ENCODE measurements at places on chromosomes 2 and 18.

DNA sequence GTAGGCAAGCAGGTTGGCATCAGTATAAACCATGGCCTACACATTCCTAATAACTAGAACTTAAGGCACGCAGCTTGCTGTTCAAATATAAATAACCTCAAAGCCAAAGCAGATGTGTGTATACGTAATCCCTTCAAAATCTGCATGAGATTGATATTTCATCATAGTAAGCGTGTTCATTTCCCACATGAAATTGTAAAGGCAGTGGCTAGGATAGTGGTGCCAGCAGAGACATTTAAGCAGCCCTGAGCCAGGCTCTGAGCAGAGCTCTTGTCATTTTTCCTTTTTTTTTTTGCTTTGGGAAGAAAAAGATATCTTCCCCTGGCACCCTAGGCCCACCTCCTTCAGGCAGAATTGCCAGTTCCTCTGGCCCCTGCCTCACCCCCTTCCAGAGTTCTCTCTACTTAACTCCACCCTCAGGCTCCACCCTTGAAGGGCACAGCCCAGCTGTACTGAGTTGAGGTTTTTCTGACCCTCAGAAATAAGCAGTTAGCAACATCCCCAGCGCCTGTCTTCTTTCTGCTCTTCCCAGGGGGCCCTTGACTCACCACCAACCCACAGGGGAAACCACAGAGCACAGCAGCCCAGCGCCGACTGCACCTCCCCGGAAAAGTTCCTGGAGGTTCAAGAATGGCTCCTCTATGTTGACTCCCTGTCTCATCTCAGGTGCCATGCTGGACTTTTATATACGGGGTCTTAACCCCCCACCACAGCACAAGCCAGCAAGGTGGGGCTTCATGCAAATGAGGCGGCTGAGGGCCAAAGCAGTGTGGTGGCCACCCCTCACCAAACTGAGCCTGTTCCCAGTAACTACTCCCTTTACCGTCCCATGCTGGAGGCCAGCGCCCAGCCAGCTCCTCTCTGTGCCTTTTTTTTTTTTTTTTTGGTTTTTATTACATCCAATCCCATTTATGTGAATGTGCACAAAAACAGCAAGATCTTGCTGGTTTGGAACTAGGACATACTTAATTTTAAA is 84.7 kb downstream of the EHD3 start:
- no peak for DNase-seq

DNA sequence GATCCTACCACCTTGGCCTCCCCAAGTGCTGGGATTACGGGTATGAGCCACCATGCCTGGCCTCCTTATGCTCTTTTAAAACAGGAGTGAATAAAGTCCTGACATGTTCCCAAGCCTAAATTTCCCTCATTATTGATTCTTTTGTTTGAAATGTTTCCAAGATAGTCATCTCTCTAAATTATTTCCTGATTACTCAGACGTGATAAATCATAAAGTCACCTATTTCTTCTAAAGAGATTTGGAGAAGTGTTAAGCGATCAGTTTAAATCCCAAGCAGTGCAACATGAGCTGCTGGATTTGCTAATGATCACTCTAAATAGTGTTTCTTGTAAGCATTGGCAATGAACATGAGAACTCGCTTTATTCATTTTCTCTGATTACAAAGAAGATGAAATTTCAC is 51.8 kb downstream of the PMAIP1 start:
- DNase-seq, result no peak

DNA sequence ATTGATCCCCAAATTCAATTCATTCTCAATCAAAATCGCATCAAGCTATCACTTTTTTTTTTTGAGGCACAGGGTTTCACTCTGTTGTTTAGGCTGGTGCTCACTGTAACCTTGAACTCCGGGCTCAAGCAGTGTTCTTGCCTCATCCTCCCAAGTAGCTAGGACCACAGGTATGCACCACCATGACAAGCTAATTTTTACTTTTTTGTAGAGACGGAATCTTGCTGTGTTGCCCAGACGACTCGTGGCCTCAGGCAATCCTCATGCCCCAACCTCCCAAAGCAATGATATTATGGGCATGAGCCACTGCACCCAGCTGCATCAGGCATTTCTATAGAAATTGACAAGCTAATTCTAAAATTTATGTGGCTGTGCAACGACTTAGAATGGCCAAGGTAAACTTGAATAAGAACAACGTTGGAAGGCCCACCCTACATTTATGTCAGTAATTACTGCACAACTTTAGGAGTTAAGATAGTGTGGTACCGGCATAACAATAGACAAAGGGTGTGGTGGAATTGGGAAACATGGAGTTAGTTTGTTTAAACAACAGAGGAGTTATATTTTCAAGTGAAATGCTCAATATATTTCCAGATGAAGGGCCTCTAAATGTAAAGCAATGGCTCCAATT is 78.2 kb downstream of the NPAS2 start:
- no peak for DNase-seq

- DNase-seq, result no peak
These were observed 81.0 kb upstream of the KIDINS220 start for GRCh38 chr2:8918412-8918811.

GRCh38 chr2:66389651-66390131 is 45.2 kb upstream of the MEIS1 start:
- no peak for DNase-seq

DNA sequence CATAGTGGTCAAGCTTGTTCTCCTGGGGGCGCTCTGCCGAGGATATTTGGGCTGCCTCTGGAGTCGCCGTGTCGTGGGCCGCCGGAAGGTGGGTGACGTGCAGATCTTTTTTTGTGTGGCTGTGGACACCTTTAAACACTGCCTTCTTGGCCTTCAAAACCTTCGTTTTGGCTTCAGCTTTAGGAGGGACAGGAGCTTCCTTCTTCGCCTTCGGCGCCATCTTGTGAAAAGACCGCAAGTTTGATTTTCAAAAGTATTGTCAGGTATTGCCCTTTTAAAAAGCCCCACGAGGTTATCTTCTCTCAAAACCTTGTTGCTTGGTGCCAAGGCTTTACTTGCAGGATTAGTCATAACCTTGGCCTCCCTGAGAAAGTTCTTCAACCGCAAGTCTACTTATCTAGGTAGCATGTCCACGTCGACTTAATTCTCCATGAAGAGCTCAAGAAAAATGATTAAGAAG is 20.8 kb downstream of the LAMA3 start:
- no peak for DNase-seq

- DNase-seq, result no peak
These were observed 329.0 kb upstream of the LRATD1 start for GRCh38 chr2:14303366-14304115.

DNA sequence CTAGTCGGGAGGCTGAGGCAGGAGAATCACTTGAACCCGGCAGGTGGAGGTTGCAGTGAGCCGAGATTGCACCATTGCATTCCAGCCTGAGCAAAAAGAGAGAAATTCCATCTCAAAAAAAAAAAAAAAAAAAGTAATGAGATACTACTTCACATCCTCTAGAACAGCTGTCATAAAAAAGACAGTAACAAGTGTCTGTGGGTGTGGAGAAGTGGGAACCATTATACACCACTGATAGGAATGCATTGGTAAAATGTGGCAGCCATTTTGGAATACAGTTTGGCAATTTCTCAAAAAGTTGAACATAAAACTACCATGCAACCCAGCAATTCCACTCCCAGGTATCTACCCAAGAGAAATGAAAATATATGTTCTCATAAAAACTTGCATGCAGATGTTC is 166.6 kb downstream of the GREB1L start:
- no peak for DNase-seq

DNA sequence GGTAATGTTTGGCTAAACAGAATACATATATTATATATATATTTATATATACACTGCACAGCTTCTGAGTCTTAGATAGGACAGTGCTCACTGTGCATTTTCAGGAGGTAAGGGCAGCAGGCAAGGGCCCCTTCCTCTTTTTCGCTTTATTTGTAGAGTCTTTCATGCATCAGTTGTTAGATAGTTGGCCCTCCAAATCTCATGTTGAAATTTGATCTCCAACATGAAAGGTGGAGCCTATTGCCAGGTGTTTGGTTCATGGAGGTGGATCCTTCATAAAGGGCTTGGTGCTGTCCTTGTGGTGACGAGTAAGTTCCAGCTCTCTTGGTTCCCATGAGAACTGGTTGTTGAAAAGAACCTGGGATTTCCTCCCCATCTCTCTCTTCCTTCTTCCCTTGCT is 48.1 kb downstream of the TSN start:
- no peak for DNase-seq

GRCh38 chr18:44197832-44198611 is 482.7 kb upstream of the SETBP1 start:
- DNase-seq, result no peak

DNA sequence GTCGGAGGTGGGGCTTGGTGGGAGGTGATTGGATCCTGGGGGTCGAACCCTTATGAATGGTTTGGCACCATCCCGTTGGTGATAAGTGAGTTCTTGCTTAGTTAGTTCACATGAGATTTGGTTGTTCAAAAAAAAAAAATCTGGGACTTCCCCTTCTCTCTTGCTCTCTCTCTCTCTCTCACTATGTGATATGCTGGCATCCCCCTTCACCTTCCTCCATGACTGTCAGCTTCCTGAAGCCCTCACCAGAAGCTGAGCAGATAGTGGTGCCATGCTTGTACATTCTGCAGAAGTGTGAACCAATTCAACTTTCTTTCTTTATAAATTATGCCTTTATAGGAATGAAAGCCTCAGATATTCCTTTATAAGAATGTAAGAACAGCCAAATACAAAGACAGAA is 269.7 kb upstream of the APCDD1 start:
- DNase-seq, result no peak

GRCh38 chr2:134098321-134098720 is 155.6 kb upstream of the MGAT5 start:
- no peak for DNase-seq

DNA sequence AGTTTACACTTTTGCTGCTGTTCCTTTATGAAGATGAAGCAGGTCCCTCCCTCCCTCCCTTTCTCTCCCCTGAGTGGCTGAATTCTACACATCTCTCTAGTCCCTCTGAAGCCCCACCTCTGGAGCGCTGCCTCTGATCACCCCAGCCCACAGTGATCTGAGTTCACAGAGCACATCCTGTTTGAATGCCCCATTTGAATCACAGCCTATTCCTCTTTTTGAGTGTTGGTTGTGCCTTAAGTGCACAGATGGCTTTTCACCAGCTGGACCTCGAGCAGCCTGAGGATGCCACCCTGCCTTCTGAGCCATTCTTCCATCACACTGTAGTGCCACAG is 87.1 kb downstream of the ITGB1BP1 start:
- no peak for DNase-seq

Data from stimulated activated CD8-positive, alpha-beta memory T cell treated with anti-CD3 and anti-CD28 coated beads, Interleukin-4, amount 100 ng/mL, for 1 hour (primary cell).